ENCODE measurements at places on chromosomes 13 and 19.

DNA sequence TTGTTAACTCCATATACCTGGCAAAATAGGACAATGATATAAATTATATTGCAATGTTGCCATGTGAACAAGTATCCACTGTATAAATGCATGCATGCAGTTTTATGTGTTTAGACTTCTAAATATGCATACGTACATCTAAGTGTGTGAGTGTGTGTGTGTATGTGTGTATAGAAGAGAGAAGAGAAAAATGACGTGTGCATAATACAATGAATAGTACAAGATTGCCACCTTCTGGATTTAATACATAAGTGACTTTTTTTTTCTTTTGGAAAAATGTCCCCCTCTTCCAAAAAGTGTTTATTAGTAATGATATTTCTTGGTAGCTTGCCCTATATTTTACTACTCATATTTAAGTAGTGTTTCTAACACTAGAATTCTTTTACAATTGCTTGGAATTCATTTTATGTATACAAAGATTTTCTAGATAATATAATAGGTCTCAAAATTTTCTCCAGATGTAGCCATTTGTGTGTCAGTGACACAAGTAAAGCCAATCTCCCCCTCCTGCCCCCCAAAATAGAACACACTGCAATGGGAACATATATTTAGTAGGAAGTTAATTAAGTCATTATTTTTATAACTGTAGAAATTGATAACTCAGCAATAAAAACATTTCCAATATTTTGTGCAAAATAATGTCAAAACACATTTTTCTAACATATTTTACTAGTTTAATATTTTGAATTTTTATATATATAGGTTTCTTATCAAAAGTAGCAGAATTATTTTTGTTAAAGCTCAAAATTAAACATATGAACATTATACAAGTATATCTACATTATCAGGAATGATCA lies 783.3 kb upstream of the ATXN8OS start:
- no peak for DNase-seq

DNA sequence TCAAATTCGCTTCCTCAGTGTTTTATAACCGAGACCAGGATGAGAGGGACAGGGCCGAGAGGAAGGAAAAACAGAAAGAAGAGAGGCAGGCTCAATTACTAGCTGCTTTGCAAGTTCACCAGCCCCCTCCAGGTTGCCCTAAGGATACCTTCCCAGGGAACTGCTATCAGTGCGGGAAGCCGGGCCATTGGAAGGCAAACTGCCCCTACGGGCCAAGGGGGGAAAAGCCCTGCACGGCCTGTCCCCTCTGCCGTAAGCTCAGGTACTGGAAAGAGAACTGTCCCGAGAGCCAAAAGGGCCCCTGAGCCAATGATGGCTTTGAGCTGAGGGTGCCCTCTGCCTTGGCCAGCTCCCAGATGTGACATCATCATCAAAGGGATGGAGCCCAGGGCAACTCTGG lies 3.2 kb upstream of the ERVV-1 start:
- no peak for DNase-seq

DNA sequence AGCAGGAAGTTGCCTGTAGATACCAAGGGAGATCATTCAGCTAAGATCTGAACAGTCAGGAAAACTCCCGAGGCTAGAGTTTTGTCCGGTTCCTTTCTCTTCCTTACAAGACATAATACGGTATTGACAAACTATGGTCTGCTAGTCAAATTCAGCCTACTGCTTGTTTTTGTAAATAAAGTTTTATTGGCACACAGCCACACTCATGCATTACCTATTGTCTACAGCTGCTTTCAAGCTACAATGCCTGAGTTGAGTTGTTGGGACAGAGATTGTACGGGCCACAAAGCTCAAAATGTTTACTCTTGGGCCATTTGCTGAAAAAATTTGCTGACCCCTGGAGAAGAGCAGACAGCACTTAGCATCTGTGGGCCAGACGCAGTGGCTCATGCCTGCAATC lies 2.5 kb downstream of the SLC1A6 start:
- DNase-seq = no peak

- DNase-seq = no peak
These were observed 135.8 kb downstream of the RXFP2 start for GRCh38 chr13:31875134-31875533.

DNA sequence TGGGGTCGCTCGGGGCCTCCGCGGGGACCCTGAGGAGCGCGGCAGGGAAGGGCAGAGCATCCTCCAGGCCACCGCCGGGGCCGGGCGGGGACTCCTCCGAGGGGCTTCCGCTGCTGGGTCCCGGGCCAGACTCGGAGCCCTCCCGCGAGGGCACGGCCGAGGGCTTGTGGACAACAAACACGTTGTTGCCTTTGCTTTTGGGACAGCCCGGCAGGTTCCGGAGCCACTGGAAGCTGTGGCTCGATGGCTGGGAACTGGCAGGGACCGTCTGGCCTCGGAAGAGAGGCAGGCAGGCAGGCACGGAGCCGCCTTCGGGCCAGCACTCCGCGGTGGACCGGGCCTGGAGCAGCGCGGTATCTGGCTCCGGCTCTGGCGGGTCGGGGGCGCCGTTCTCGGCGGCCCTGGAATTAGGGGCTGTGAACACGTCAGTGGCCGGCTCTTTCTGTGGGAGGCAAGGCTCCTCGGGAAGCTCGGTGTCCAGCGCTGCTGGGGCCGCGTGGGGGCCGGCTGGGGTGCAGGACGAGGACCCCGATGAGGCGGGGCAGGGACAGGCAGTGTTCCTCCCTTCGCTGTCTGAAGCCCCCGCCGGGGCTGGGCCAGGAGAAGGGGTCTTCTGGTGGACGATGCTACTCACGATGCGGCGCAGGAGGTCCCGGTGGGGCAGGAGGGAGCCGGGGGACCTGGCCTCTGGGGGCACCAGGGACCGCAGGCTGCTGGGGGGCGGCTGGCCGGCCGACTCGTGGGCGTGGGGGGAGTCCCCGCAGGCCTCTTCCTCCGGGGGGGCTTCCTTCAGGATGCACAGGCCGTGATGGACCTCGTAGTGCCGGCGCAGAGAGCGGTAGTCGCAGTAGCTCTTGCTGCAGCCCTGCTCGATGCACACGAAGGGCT lies 27.6 kb downstream of the ZNF541 start:
- DNase-seq = no peak

DNA sequence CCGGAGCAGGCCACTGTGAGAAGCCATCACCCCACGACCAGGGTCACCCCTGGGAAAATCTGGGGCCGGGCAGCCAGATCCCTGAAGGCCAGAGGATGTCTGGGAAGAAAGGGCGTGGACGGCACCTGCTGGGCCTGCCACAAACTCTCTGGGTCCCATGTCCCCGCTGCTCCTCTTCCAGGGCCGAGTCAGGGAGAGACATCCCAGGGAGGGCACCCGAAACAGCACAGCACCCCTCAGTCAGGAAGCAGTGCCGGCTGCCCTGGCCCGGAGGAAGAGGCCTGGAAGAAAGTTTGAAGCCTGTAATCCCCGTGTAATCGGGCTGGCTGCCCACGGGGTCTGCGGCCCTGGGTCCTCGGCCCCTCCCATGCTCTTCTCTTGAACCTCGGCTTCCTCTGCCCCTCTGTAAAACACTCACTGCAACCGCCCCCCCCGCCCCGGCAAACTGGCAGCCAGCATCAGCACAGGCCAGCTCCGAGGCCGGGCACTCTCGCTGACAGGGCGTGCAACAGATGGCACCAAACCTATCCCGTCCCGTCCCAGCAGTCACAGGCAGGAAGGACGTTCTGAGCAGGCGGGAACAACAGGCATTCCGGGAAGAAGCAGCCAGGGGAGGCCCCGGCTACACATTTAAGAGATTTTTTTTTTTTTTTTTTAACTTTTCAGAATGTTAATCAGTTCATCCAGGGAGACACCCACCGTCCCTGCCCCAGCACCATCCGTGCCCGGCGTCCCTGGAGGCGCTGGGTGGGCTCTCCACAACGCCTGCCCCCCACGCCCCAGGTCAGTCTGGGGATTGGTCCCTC lies 1.5 kb downstream of the SBNO2 start:
- no peak for DNase-seq

DNA sequence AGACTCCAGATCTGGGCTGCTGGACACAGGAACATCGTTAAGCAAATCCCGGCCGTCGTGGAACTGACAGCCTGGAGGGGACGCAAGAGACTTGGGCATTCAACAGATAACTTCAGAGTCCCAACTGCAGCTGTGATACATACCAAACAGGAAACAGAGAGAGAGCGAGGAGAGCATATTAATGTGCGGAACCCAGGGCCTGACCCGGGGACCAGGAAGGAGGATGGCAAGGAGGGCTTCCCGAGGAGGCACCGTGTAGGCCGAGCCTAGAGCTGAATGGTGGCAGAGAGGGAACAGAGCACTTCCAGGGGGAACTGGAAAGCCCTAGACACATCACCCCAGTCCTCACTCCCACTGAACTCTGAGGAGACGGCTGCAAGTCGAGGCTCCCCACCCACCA lies 68.1 kb downstream of the SIPA1L3 start:
- no peak for DNase-seq

DNA sequence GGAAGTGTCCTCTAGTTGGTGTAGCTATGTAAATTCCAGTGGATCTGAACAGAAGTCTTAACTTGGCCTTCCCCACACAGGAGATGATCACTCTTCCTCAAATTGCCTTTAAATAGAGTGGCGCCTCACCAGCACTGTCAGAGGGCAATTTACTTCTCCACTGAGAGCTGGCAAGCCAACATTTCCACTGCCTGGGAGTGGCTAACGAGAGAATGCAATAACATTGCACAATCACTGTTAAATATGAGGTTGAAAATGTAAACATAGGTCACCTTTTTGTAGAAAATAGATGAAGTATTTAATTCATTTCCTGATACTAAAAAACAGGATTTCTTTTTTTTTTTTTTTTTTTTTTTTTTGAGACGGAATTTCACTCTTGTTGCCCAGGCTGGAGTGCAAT lies 55.4 kb upstream of the UBL3 start:
- no peak for DNase-seq

- no peak for DNase-seq
These were observed 361.6 kb upstream of the PCDH20 start for GRCh38 chr13:61777271-61777670.

DNA sequence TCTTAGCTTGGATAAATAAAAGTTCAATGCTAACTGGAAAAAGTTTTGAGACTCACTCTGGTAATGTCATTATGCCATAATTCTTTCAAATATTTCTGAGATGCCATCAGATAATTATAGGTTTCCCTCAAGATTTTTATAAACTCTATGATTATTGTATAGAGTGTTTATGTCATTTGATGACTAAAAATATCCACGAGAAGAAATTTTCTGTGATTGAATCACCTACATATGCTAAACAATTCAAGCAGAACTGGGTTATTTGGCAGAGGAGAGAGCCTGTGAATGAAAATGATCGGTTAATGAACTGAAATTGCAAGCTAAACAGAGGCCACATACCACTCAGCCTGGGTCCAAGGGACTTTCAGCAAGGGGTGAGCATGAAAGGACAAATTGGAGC lies 92.6 kb upstream of the TSC22D1 start:
- DNase-seq = no peak

- DNase-seq = no peak
These were observed 25.0 kb downstream of the HNRNPM start for GRCh38 chr19:8469613-8470368.

- no peak for DNase-seq
These were observed 2.3 kb upstream of the LGALS7B start for GRCh38 chr19:38786572-38787265.

DNA sequence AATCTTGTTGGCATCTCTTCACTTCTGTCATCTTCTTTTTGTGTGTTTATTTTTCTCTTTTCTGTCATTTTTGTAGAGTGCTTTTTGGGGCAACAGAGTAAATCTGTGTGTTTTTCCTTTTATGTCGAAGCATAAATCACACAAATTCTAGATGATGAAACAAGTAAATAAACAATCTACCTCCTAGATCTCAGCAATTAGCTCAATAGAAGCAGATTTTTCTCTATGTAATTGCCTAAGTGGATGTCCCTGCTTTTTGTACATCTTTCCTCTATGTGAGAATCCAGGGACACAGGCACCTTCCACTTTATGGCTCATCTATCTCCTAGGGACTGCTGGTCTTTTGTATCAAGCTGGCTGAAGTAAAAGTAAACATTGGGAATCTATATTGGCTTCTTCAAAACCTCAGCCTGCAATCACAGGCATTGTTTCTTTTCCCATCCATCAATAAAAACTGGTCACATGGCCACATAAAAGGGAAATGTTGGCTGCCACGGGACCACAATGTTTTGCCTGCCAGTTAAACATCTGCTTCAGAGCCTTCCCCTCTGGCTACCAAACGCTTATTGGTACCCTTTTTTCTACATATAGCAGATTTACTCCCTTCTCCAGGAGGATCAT lies 323.8 kb downstream of the LMO7 start:
- no peak for DNase-seq

- DNase-seq = no peak
These were observed 3.2 kb downstream of the EPN1 start for GRCh38 chr19:55678121-55678671.

DNA sequence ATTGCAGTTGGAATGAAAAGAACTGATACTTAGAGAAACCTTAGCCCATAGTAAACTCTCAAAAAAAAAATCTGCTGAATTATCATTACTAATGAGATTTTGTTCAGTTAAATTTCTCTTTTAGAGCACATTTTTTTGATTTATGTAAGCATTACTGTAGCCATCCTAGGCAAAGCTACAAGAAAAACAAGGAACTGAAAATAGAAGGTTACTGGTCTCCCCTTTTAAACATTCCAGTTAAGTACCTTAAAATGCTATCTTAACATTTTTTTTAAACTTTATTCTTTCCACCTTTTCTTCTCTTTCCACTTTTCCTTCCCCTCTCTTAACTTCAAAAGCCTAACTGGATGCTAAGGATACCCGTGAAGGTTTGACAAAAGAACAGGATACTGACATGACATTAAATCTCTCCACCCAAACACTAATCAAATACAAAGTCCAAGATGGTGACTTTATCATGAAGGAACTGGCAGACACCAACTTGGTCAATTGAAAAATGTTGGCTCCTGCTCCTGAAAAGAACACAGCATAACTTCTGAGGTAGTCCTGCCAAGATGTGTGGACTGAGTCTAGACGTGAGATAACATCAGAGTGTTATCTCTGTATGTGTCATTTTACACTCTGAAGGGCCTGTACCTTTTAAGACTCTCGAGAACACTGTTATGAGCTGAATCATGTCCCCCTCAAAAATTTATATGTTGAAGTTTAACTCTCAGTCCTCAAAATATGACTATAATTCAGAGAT lies 29.5 kb upstream of the SACS start:
- DNase-seq = no peak

DNA sequence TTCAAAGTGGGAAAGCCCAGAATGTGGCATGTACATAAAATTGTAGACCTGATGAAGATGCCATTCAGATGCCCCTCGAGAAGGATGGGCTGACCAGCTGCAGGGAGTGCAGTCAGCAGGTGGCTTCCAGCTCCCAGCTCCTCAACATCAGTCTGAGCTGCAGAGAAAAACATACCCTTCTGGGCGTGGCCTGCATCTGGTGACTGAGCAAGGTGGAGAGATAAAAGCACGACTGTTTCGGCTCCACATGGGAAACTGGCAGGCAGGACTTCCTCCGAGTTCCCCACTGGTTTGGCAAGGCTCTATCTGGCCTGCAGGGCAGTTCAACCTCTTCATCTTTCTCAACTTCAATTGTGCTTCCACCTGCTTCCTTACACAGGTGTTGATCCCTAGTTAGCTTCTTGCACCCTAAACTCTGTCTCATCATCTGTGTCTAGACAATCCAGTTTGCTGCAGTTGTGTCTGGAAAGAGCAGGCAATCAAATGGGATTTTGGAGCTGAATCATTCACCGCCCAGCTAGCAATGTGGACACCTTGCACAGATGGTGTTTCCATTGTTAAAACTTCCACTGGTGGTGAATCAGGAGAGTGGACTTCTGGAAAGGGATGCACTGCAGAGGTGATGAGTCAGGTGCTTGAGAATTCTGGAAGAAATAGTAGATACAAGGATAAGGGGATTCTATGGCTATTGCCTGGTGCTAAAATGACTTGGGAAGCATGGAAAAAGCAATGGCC lies 56.8 kb downstream of the POLR1D start:
- no peak for DNase-seq

- DNase-seq = no peak
These were observed 50.7 kb upstream of the FRY start for GRCh38 chr13:31980830-31981229.
